Left lobe of liver (tissue), 2 donors: ENCODE measurements at places on chromosomes 2 and 18. TPM values are rescaled to one million over a fixed set of nuclear protein-coding genes. Genes with fewer than 3 reads are reported as not detected.

C2orf15 gene
- 0.23 TPM for total RNA-seq

DNA sequence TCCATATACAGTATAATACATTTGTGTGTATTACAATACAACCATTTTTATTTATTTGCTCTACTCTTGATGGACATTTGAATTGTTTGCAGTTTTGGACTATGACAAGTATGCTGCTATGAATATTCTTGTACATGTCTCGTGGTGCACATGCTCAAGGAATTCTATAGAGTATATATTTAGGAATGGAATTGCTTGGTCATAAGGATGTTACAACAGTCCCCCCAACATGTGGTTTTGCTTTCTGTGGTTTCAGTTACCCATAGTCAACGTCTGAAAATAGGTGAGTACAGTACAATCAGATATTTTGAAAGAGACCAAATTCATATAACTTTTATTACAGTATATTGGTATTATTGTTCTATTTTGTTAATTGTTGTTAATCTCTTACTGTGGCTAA lies 24.1 kb upstream of the PLEKHM3 start:
- DNase-seq = no peak

GRCh38 chr2:178530131-178530530 lies 49.9 kb downstream of the PLEKHA3 start:
- DNase-seq = no peak

BOLL gene
- total RNA-seq = not detected

- DNase-seq = no peak
These were observed 86.5 kb downstream of the EFEMP1 start for GRCh38 chr2:55837073-55837472.

GRCh38 chr2:207796585-207797350 lies 27.1 kb upstream of the FZD5 start:
- DNase-seq = no peak

SLC4A5 gene
- total RNA-seq = 1.2 TPM

DNA sequence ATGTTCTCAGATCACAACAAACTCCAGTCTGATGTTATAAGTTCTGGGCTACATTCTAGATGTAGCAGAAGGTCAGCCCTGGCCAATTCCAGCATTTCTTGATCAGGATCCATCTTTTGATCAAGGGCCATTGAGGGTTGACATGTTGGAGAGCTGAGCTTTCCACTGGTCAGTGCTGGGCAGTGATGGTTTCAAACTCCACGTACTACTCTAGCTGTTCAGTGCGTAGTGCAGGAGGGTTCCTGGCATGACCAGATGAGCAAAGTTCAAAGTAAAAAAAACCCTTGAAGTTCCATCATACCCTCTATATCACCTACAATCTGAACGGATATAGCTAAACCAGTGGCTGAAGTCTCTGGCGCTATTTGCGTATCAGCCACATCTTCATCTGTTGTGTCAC lies 210.4 kb upstream of the OSR1 start:
- no peak for DNase-seq

DNA sequence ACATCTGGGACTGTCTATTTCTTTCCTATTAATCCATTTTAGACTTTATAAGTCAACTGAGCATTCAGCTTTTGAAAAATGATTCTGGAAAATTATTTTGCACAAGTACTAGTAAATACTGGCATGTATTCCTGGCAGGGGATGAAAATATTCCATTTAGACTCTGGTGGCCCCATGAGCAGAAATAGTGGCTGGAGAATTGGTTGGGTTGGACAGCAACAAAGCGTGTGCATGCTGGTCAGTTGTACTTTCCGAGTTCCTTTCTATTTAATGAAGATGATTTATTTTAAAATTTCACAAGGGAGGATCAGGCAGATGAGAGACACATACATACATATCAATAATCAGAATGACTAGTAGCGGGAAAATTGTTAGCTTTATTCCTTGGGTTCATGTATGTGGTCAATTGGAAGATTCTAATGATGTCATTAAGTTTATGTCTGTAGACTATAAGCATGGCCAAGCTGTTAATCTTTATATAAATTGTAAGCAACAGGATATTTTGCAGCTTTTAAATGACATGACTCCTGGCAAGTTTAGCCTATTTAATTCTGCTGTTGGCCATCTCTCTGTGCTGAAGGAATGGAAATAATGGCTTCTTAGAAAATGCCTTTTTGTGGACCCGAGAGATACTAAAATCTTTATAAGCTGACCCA lies 541.6 kb downstream of the SLC4A3 start:
- DNase-seq = no peak
